ENCODE measurements at places on chromosomes 7 and 10. TPM values are rescaled to one million over a fixed set of nuclear protein-coding genes. Genes with fewer than 3 reads are reported as not detected.

DNA sequence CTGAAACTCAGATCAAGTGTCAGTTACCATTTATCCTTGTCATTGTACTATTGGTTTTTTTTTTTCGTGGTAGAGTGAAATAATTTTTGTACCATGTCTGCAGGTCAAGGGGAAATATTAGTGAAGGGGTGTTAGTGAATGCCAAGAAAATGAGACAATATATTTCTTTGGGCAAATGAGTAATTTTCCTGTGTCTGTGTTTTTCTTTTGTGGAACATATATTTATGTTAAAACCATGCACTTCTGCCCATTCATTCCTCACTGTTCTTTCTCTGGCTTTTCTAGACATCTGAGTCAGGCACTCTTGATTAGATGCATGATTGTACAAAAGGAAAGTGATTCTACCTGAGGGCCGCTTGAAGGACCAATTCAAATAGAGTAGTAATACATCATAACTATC, 161.6 kb downstream of the BICC1 start:
- H3K4me3 ChIP-seq: no peak overlapping the region
- no peaks in the 10 kb centered on the region for H3K27me3 ChIP-seq
- H3K27ac ChIP-seq: no peak overlapping the region
- DNase-seq: no peak
- H3K36me3 ChIP-seq: no peaks in the 10 kb centered on the region
- H3K4me1 ChIP-seq: no peaks in the 10 kb centered on the region

DNA sequence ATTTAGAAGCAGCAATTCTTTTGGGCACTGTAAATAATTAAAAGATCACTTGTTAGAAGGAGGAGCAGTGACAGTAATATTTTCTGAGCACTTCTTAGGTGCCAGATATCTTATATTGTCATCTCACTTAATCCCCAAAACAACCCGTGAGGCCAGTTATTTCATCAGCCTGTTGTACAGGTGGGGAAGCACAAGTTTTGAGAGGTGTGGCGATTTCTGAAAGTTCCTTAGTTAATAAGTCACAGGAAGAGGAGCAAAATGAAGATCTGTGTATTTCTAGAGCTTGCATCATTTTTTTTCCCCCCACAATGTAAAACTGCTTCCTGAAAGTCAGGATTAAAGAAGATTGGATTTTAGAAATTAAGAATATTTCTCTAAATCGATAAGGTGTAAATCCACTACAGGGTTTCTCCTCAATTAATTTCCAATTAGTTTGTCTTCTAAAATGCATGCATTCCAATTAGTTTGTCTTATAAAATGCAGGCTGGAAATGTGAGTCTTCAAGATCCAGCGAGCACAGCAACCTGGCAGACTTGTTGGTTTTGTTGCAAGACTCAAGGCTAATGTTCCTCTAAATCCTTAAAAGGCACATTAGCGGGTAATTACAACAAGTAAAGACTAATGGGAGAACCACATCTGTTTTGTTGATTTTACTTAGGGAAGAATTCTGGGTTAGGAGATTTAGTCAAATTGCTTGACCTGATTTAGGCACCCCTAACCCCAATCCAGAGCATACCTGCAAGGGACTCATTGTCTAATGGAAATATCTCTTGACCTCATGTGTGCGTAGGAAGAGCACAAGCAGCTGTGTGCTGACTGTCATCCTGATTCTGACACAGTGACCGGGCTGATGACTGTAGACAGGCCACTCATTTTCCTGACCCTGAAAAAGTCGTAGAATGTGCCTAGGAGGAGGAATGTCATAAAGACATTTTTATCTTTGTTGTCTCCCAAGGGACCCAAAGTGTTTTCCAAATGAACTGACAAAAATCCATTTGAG, 272.0 kb downstream of the BAMBI start:
- H3K4me3 ChIP-seq: no peak overlapping the region
- H3K4me1 ChIP-seq: peaks cover 5% of the 10 kb centered on the region
- no peak for DNase-seq
- H3K27me3 ChIP-seq: no peaks in the 10 kb centered on the region

- H3K36me3 ChIP-seq: no peaks in the 10 kb centered on the region
- H3K4me1 ChIP-seq: no peaks in the 10 kb centered on the region
- no peak for DNase-seq
- no peak overlapping the region for H3K27ac ChIP-seq
Observed at GRCh38 chr10:59133841-59134593, 42.4 kb upstream of the PHYHIPL start.

- no peak overlapping the region for H3K4me3 ChIP-seq
- DNase-seq: peak; percentile 75
- H3K4me1 ChIP-seq: no peaks in the 10 kb centered on the region
- H3K36me3 ChIP-seq: no peaks in the 10 kb centered on the region
- H3K27ac ChIP-seq: no peak overlapping the region
Observed at GRCh38 chr7:4830176-4830575, 31.7 kb downstream of the PAPOLB start.

DNA sequence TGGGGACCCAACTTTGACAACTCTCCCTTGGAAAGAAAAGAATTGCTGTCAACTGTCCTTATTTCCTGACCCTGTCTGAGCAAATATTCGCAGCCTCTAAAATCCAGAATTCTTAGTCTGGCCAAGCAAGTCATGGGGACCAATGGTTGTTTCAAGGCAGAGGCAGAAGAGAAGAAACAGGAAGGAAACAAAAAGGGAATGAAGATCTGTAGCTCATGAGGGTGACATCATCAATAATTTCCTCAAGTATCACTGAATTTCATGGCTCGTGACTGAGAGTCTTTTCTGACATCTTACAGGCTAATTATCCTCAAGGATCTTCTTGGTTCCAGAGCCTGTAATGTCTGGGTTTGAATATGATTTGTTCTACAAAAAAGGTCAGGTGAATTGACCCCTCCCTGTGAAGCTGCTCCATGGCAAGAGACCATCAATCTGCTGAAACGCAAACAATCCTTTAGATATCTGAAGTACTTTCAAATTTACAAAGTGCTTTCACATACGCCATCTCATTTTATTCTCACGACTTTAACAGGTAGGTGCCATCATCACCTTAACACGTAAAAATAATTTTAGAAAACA, 5.8 kb downstream of the CDK6 start:
- no peaks in the 10 kb centered on the region for H3K27me3 ChIP-seq
- no peak for DNase-seq
- peaks cover 62% of the 10 kb centered on the region for H3K4me1 ChIP-seq
- H3K4me3 ChIP-seq: no peak overlapping the region
- no peaks in the 10 kb centered on the region for H3K36me3 ChIP-seq

GRCh38 chr10:132885451-132886210, 56.7 kb downstream of the CFAP46 start:
- DNase-seq: no peak
- peaks cover 5% of the 10 kb centered on the region for H3K27me3 ChIP-seq
- no peak overlapping the region for H3K4me3 ChIP-seq
- no peaks in the 10 kb centered on the region for H3K4me1 ChIP-seq

DNA sequence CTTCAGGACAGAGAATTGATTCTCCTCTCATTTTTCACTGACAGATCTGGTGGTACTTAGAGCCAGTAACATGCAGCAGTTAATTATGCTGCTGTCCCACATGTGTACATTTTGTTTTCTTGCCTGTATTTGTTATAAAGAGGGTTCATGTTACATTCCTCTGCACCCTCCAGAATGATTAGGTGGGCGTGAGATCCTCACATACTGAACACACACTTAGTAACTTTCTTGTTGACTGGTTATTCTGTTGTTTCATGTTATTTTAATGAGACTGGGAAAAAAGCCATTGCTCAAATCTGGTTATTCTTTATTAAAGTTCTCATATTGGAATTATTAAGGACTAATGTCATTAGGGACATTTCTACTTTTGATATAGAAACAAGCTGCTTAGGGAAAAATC, 409.1 kb downstream of the SDK1 start:
- no peak overlapping the region for H3K27ac ChIP-seq
- no peaks in the 10 kb centered on the region for H3K36me3 ChIP-seq
- no peak for DNase-seq
- H3K4me3 ChIP-seq: no peak overlapping the region
- no peaks in the 10 kb centered on the region for H3K4me1 ChIP-seq

GRCh38 chr7:151816562-151817314, 60.2 kb downstream of the PRKAG2 start:
- H3K27me3 ChIP-seq: no peaks in the 10 kb centered on the region
- H3K4me1 ChIP-seq: no peaks in the 10 kb centered on the region
- no peak for DNase-seq

DNA sequence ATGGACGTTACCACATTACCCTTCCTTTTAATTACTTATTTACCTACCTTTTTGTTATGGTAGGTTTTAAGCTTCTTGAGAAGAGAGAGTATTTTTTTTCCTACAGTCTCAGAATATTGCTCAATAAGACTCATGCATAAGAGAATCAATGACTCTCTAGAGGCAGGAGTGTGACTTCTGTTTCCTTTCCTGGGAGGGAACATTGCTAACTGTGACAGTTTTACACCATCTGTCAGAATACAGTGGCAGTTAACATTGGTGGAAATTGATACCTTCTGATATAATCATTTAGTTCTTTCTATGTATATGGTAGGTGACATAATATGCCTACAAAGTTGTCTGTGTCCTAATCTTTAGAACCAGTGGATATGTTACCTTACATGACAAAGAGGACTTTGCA, 348.7 kb upstream of the POT1 start:
- no peaks in the 10 kb centered on the region for H3K4me1 ChIP-seq
- no peak for DNase-seq
- H3K27ac ChIP-seq: no peak overlapping the region
- H3K36me3 ChIP-seq: no peaks in the 10 kb centered on the region
- H3K27me3 ChIP-seq: no peaks in the 10 kb centered on the region

DNA sequence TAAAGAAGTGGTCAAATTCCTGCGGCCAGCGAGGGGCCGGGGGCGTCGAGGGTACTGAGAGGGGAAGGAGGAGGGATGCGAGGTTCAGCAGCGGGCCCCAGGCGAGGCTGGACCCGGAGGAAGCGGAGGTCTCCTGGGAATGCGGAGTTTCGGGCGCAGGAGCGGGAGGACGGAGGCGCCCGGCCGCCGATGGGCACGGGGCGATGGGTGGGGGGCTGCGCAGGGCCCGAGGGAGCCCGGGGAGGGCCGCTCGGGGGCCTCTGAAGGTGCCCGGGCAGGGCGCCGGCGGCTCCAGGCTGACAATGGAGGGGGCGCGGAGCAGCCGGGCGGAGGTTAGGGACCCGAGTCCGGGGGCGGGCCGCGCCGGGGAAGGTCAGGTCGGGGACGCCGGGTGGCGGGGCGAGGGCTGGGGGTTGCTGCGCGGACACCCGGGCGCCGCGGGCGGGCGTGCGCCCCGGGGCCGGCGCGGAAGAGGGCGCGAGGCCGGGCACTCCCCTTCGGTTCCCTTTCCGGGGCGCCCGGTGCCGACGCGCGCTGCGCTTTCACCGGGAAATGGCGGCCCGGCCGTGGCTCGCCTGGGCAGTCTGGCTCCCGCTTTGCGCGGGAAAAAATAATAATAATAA, 683 bp downstream of the MACROH2A2 start:
- H3K27me3 ChIP-seq: peaks cover 22% of the 10 kb centered on the region
- H3K4me1 ChIP-seq: no peaks in the 10 kb centered on the region
- no peaks in the 10 kb centered on the region for H3K36me3 ChIP-seq
- no peak overlapping the region for H3K4me3 ChIP-seq
- no peak overlapping the region for H3K27ac ChIP-seq

GRCh38 chr7:151195616-151196450, 8.8 kb upstream of the ASB10 start:
- no peak overlapping the region for H3K27ac ChIP-seq
- H3K36me3 ChIP-seq: no peaks in the 10 kb centered on the region
- DNase-seq: no peak

DNA sequence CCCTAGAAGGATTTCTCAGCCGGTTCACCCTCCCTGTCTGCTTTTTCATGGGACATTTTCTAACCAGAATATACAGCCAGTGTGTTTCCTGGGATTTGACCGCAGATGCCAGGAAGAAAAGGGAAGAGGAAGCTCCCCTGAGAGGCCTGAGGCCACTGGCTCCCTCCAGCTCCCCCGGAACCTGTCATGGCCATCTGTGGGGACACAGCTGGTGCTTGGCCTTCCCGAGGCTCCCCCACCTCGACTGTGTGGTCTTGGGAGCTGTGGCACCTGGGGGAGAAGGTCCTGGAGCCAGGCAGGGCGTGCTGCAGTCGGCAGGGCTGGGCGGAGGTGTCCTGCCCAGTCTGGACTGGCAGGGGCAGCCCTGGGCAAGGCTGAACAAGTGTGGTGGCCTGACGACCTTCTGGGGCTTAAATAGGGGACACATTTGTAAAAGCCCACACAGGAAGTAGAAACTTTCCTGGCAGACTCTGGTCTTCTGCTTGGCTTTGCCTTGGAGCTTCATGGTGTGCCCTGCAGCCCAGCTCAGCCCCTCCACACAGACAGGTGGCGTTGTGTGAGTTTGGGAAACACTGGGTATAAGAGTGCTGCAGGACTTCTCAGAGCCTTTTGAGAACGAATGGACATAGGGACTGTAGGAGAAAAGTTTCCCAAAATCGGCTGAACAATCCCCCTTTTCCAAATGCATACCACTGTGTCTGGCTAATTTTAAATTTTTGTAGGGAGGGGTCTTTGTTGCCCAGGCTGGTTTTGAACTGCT, 6.8 kb downstream of the BRI3 start:
- peak overlapping the region; percentile 91 for H3K27ac ChIP-seq
- no peak overlapping the region for H3K4me3 ChIP-seq
- H3K4me1 ChIP-seq: peaks cover 43% of the 10 kb centered on the region
- peaks cover 30% of the 10 kb centered on the region for H3K36me3 ChIP-seq
- DNase-seq: no peak

DNA sequence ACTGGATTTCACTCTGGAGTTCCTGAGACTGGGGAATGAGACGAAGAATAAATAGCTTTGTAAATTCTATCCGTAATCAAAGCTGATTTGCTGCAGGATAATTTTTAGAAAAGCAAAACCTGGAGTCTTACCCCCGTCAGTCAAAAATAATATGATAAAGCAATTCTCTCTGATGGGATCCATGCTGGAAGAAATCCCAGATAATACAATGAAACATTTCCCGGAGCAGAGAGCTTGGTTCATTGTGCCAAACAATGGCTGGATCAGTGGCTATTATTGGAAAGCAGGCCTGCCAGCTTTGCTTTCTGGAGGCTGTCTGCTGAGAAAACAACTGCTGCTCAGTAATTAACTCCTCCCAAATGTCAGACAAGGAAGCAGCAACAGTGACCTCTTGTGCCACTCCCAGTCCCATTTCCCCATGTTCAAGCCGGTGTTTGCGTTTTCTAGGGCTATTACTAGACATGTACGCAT, 609.4 kb upstream of the PCDH15 start:
- H3K4me1 ChIP-seq: peaks cover 25% of the 10 kb centered on the region
- H3K4me3 ChIP-seq: no peak overlapping the region
- H3K36me3 ChIP-seq: no peaks in the 10 kb centered on the region
- H3K27me3 ChIP-seq: no peaks in the 10 kb centered on the region

The LRIT2 gene
- not detected for polyA plus RNA-seq

The FKBP9 gene
- 41.5 TPM for polyA plus RNA-seq

The LDB3 gene
- polyA plus RNA-seq: 0.40 TPM

The ADAMTS14 gene
- 0.40 TPM for polyA plus RNA-seq

Measured in adrenal gland (tissue), 19 donors.